ENCODE measurements at places on chromosomes 7 and 10.

GRCh38 chr7:75866114-75866488, 12.7 kb upstream of the RHBDD2 start:
- no peak for DNase-seq

GRCh38 chr7:66696774-66697191, 43.8 kb upstream of the RABGEF1 start:
- no peak for DNase-seq

DNA sequence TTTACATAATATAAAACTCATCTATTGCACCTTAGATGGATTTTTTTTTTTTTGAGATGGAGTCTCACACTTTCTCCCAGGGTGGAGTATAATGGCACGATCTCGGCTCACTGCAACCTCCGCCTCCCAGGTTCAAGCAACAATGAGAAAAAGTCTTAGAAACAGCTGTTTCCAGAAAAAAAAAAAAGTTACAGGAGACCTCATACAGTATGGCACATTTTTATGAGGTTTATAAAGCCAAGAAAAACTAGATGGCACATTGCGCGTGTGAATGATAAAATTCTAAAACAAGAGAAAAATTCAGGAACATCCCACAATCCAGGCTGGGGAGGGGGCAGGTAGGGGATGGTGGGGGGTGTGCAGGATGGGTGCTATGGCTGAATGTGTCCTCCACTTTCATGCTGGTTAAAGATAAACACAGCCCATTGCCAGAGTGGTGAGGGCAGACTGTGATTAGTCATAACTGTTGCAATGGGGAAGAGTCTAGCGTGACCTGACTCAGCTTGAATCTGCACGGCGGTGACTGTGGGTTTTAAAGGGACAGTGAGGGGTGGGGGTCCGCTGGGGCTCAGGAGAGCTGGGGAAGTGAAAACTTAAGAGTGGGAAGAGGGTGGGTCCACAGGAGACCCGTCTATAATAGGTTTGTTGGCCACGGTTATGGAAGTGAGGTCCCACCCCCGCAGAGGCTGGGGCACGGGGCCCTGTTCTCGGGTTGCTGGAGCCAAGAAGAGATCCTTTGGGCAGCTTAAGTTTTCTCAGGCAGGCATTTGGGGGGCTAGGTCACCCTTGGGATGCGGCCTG, 11.9 kb upstream of the LRRC27 start:
- DNase-seq, result peak; percentile 64

GRCh38 chr7:148575640-148576411, 14.7 kb upstream of the C7orf33 start:
- peak; percentile 84 for DNase-seq

- DNase-seq, result no peak
Measured at GRCh38 chr10:88138319-88138848, 275.0 kb downstream of the PTEN start.

- DNase-seq, result no peak
Measured at GRCh38 chr10:71597821-71598498, 121.6 kb downstream of the C10orf105 start.

- no peak for DNase-seq
Measured at GRCh38 chr10:37390926-37391325, 265.5 kb downstream of the ANKRD30A start.

DNA sequence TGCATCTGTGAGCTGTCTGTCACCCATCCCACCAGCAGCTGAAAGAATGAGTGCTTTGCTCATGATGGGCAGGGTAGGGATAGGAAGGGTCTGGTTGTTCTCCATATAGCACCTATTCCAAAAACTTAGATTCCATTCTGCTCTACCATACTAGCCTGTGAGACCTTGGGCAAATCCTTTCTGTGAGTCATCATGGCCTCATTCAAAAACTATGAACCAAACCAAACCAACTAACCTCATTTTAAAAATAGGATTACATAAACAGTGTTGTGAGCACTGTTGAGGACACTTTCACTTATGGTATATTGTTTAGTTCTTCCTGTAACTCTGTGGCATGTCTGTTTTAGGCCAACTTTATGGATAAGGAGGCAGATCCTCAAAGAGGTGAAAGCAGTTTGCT, 30.9 kb upstream of the STEAP4 start:
- no peak for DNase-seq

DNA sequence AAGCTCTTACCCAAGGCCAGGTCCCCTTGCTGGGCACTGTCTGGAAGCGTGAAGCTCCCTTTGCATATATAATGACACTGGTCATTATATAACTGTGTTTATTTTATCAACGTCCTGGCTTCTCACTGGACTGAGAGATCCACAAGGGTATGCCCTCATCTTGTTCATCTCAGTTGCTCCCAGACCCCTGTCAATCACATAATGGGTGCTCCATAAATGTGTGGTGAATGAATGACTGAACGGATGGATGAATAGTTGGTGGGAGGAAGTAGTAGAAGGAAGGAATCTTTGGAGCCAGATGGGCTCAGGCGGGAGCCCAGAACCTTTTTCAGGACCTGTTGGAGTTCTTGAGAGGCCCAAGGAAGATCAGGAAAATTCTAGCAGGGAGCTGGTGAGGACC, 7.7 kb upstream of the SFRP5 start:
- no peak for DNase-seq

- DNase-seq, result no peak
Measured at GRCh38 chr7:82732677-82733076, 289.1 kb upstream of the CACNA2D1 start.

DNA sequence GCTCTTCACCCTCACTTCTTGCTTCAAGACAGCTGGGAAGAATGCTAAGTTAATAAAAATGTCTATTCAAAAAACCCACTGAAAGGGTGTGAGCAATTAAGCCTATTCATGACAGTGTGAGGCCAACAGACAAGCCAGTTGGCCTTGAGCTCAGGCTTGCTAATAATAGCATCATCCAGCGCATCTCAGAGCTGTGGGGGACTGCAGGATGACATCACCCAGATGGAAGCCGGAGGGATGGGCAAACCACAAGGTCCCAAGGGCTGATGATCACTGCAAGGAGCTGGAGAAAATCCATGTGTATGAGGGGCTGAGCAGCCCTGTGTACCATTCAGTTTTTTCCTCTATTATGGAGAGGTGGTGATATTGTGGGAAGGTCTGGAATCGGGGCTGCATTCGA, 770.4 kb downstream of the TNS3 start:
- no peak for DNase-seq

DNA sequence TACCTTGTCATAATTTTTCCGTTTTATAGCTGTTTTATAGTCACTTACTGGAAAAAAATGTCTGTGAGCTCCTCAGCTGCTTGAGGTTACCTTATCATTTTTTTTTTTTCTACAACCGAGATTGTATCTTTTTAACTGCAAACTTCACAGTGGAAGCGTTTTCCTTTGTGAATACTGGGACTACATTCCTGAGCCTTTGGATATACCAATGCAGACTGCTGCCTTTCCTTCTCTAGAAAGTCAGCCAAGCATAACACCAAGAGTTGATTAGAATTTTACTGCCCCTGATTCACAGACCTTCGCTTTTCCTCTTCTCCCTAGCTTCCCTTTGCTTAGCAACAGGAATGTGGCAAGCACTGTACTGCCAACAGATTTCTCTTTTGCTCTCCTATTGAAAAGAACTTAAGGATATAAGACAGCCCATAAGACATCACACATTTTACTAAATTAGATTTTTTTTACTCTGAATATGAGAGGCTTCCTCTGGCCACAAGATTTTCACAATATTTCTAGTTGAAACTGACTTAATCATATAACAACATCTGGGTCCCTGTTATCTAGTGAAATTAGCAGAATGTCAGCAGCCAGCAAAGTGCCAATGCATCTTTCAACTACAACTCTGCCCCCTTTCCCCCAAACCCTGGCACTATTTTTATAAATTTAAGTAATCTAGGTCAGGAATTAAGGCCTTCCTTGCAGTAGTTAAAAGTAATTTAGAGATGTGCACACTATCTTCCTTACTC, 170.6 kb downstream of the PRKG1 start:
- no peak for DNase-seq

DNA sequence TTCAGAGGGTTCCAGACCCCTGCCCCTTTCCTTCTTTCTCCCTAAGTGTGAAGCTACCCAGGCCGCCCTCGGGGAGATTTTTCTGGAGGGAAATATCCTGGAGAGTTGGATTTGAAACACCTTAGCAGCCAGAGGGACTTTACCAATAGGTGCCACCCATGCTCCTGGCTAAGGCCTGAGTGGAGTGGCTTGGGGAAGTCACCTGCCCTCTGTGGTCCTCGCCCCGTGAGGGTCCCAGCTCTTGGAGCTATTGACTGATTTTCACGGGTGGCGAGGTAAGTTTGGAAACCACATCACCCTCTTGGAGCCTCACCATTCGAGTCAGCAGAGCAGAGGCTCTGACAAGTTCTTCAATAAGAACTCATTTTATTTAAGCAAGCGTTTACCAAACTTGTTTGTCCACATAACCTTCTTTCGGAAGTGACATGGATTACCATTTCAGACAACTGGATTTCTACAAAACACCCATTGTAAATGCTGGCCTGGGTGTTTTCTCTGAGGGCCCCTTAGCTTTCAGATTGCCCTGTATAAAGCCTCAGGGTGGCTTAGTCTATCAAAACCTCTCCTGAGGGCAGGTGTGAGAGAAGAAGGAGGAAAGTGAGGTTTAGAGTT, 20.4 kb downstream of the AQP1 start:
- no peak for DNase-seq

DNA sequence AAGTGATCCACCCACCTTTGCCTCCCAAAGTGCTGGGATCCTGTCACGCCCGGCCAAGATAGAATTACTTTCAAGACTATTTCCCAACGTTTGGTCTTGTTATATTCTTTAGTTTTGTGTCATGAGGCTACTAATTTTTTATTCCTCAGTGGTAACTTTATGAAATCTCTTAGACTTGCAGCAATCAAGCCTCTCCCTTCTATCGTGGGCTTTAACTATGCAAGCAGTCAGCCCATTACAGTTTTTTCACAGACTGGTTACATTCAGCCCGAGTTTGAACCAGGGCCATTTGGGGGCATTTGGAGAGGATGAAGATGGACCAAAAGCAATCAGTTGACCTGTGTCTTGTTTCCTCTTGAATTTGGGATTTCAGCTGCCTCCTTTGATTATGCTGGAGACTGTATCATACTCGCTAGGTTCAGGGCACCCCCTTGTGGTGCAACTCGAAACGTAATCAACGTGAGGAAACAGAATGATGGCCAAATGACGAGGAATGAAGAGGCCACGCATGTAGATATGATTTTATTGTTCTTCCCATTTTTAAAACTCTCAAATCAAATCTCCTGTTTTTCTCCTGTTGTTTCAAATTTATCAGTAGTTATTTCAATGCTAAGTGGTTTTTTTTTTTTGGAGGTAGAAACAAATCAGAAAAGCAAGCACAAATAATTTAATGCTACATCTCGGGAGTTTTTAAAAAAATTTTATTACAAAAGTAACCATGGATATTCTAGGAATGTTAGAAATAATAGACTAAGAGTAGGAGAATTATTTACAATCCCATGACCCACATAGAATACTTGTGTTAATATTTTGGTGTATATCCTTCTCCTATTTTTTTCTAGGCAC, 151.6 kb downstream of the KIAA1217 start:
- DNase-seq, result peak; percentile 74

DNA sequence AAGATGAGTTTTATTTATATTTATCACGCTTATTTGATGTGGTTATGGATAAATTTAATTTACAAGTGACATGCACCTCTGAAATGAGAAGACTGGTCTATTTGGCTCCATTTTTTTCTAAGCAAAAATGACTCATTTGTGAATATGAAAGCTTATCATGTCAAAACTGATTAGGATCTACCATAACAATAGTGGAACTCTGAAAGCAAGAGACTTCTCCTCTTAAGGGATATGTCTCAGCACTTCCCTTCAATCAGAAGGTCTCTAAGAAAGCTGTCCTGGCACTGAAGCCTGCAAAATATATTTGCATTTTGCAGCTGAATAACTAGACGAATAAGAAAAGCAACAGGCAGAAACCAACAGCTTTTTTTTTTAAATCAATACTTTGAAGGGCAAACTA, 12.7 kb downstream of the FAS start:
- no peak for DNase-seq

- DNase-seq, result no peak
Measured at GRCh38 chr10:8102708-8103401, 48.4 kb downstream of the GATA3 start.

GRCh38 chr7:154546946-154547587, 455.9 kb downstream of the PAXIP1 start:
- DNase-seq, result no peak

DNA sequence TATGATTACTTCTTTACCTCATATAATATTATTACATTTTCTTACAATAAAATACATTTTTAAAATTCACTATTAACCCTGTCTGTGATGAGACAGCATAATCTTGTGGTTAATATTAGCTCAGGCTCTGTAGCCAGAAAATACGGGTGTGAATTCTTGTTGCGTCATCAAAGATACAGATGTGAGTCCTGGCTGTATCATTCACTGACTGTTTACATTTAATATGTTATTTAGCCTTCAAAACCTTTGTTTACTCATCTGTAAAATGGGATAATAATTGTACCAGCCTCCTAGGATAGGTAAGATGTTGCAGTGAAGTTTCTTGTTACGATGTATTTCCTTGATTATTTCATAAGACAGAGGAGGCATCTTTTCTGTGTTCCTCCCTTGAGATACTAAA, 184.7 kb upstream of the PRPS1L1 start:
- no peak for DNase-seq

DNA sequence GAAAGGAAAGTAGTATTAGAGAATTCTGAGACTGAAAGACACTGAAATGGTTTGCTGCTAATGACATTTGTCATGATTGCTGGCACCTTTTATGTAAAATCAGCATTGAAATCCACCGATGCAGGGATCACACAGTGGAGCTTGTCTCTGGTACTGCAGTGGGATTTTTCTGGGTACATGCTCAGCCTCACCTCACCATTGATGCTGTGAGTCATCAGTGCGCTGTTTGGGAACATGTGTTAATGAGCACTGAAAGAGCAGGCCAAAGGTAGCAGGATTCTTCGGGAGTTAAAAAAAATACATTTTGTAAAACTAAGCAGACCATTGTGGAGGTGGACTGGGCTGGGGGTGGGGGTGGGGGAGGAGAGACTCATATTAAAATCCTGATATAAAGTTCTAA, 174.9 kb downstream of the CREB5 start:
- no peak for DNase-seq

GRCh38 chr10:75649466-75649865, 218.0 kb downstream of the LRMDA start:
- DNase-seq, result no peak

DNA sequence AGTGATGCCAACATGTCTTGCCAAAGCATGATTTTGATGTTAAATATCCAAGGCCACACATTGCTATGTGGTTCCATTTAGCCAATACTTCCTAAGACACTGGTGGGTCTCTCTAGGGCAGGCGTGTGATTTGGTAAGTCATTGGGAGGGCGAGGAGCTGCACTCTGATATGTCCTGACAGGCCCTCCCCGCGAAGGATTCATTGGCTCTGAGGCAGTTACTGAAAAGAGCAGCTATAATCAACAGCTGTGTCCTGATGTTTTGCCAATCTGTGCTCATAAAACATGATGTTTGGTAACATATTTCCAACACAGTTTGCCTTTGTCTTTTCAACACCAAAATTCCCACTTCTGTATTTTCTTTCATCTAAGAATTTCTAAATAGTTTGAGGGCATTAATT, 646.7 kb downstream of the PARD3 start:
- no peak for DNase-seq

- DNase-seq, result peak; percentile 84
Measured at GRCh38 chr10:124741281-124741921, 2.8 kb downstream of the FAM53B start.

GRCh38 chr10:116985611-116986010, 19.4 kb downstream of the SHTN1 start:
- no peak for DNase-seq

- DNase-seq, result no peak
Measured at GRCh38 chr7:27367179-27367932, 124.8 kb downstream of the EVX1 start.

All from activated naive CD4-positive, alpha-beta T cell treated with anti-CD3 and anti-CD28 coated beads for 36 hours (primary cell).